Activated T-cell treated with anti-CD3 and anti-CD28 coated beads, Interleukin-2, amount 50 U/mL, for 1 hour (primary cell): ENCODE measurements at places on chromosomes 2 and 18.
A peak's percentile ranks its signal among the peaks of the same experiment; 100 is the strongest.

DNA sequence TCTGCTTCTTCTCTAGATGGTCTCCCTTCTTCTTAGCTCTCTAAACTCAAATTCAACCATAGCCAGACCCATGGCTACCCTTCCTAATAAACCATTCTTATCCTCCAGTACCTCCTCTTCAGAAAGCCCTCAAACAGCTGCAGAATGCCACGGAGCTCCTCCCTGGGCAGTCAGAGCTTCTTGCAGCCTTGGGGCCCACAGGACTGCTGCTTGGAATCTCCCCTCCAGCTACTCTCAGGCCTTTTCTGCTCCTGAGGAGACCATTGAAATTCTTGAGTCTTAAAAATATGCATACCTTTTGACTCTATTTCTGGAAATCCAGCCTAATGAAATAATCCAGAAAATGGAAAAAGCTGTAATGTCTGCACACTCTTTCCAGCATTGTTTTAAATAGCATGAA, 30.7 kb downstream of the EFR3B start:
- no peak for DNase-seq

- DNase-seq: no peak
Observed at GRCh38 chr2:43905871-43906270, 67.1 kb downstream of the ABCG8 start.

GRCh38 chr18:23336101-23336500, 117.0 kb upstream of the RIOK3 start:
- DNase-seq: no peak

GRCh38 chr2:239990966-239991365, 34.2 kb downstream of the NDUFA10 start:
- no peak for DNase-seq

GRCh38 chr2:19542796-19543662, 184.6 kb upstream of the OSR1 start:
- DNase-seq: no peak

DNA sequence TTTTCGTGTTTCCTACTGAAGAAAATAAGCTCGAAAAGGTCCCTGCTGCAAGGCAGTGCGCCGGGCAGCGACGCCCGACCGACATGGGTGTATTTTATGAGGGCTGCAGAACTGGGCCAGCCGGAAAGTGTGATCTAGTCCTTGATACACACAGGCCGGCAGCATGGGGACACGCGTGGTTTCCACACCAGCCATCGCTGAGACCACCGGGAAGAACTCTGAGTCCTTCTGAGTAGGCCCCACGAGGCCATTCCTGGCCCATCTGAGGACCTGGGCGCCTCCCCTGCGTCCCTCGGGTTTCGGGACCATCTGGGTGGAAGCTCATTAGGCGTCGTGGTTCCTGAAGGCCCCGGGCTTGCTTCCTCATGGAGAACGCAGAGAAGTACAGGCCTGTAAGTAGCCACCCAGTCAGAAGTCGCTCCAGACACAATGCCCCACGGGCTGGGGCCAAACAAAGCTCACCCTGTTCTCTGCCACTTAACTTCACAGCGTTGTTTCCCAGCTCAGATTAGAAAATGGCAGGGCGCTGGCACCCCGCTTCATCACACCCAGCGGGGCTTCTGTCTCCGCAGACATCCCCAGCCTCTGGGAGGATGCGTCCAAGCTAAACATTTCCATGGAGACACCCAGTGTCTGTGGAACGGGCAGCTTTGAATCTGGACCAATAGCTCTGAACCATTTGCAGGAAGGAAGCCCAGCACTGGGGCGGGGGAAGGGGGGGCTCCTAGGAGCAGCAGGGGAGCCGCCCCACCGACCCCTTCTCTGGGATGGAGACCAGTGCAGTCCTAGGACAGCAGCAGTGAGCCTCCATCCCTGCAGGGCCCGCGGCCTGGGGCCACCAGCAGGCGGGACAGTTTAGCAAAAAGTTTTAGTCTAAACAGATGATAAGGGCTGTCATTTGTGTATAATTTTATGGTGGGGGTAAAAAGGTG, 2.4 kb downstream of the NFATC1 start:
- peak; percentile 46 for DNase-seq

DNA sequence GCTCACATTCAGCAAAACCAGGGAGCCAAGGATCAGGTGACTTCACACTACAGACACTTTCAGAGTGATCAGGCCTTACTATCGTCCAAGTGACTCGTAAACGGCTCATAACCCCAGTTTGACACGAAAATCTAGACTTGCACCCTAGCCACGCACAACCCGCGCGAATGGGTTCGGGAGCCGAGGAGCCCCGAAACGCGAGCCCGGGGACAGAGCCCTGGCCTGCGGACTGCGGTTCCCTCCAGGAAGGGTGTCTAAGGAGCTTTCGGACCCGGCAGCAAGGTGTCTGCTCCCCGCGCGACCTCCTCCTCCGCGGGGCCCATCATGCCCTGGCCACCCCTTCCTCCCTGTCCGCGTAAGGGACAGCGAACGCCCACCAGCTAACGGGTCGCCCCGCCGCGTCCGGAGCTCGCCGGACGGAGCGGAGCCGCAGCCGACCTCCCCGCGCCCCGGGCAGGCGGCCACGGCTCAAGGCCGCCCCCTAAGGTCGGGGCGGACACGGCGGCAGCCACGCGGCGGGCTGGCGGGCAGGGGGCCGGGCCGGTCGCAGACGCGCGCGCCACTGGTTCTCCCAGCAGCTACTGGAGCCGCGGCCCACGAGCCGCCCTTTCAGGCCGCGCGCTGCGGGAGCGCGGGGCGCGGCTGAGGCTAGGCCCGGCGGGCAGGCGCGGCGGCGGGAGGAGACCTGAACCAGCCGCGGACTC, 575 bp downstream of the ATL2 start:
- peak; percentile 63 for DNase-seq

- DNase-seq: no peak
Observed at GRCh38 chr2:108364676-108365297, 13.0 kb upstream of the SULT1C4 start.

DNA sequence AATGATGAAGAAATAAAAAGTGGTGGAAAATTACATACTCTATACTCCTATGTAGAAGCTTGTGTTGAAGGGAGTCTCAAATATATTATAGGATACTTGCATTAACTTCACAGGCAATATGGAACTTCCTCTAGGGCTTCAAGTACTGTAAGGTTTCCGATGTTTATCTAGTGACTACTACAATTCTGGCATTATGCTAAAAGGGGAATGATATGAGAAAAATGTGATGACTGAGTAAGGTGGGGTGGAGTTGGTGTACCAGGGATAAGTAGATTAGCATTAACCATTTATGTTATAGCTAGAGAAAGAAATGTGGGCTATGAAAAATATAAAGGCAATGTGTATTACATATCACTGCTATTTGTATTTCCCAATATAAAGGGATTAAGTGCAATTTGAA, 229.5 kb downstream of the DCC start:
- no peak for DNase-seq

- DNase-seq: no peak
Observed at GRCh38 chr2:231554748-231555545, 24.7 kb upstream of the NMUR1 start.

DNA sequence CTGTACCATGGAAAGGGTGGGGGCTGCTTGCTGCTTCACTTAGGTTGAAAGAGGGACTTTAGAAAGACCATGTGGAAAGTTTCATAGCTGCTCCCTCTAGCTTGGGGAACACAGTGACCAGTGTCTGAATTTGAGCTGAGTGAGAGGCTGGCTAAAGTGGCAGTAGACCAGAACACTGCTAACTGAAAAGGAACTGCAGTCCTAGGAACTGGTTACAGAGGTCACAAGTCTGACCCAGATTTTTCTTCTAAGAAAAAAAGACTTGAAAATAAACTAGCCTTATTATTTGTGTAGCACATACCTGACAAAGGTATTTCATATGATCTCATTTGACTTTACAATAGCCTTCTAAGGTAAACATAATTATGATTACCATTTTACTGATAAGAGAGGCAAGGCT, 153.6 kb downstream of the FSHR start:
- DNase-seq: no peak

GRCh38 chr2:74749432-74749831, 84.5 kb upstream of the HK2 start:
- DNase-seq: no peak

DNA sequence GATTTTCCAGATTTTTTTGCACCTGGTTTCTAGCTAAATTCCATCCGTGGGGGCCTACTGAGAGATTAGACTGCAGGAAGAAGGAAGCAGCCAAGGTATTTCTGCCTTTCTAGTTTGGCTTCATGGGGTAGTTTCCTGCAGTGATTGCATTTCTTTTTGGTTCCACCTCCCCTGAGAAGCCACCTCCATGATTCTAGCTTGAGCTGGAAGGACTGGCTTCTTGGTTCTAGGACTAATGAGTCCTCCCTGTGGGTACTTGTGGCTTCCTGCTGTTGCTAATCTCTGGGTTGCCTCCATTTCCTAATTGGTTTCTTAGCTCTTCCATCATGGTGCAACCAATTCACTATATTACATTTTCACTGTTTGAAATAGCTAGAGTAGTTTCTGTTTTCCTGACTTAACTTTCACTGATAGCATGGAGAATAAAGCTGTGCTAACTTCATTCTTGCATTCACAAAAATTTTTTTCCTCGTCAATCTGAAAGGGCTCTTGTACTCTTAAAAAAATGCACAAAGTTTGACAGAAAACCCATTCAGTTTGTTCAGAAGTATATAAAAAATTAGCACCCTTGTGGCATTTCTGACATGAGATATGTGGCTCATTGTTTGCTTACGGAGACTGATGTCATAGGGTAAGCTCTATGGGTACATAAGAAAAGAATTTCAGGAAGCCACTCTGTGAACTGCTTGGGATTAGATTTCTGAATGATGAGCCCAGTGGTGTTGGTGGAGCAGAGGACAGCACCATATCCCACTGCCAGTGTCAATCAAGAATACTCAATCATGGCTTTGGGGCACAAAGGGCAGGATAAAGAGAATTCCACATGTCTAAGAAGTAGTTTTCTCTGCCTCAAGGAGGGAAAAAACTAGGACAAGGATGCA, 242.8 kb upstream of the RBMS1 start:
- DNase-seq: no peak

DNA sequence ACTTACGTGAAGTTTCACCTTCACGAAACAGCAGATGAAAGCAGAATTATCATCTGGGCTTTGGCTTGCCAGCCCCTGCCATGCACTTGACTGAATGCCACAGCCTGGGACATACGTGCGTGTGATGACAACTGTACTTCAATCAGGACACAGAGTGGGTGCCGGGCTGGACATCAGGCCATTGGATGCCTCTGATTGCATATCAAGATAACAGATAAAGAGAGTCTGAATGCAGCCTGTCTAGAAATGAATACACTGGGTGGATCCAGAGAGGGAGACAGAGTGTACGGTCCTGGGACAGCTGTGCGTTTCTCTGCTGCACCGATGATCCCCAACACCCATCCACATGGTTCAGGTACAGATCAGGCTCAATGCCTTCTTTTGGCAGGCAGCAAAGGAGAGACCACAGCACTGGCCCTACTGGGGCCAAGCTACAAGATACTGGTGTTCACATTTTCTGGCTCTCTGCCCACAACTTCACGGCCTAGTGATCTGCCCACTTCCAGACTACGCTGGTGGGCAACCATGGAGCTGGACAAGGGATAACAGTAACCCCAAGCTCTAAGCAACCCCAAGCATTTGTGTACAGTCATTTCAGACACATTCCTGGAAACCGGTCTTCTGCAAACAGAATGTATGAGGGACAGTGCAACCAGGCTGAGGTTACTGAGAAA, 35.6 kb downstream of the FBLN7 start:
- DNase-seq: peak; percentile 26

DNA sequence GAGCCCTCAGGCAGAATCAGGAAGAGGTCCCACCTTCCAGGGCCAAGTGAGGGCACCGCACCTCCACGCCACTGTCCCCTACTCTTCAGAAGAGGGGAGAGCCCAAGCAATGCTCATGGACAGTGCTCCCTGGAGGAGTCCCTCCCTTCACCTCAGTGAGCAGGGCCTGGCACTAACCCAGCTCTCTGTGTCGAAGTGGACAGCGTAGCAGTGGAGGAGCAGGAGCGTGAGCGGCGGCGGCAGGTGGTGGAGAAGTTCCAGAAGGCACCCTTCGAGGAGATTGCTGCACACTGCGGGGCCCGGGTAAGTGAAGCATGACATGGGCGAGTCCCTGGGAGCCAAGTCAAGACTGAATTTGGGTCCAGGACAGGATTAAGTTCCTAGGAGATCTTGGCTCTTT, 16.7 kb downstream of the POMC start:
- no peak for DNase-seq

DNA sequence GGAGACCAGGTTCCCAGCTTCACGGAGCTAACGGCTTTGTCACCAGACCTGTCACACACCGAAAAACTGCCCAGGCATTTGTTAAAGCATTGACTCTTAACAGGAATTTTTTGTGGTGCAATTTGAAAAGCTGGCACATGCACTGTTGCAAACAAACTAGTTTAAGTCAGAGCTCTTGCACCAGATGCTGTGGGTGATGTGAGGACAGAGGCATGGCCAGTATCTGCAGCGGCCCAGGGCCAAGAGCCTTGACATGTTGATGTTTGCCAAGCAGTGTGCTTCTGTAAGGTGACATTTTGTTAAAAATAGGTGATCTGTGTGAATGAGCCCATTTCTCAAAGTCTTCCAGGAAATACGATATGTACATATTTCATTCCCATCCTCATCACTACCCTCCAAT, 142.5 kb downstream of the MTCL1 start:
- no peak for DNase-seq

GRCh38 chr18:23824669-23825068, 135.4 kb downstream of the LAMA3 start:
- DNase-seq: no peak
